ENCODE measurements at places on chromosomes 1 and 21.

- DNase-seq: no peak
Observed at GRCh38 chr1:54257876-54258275, 57.9 kb downstream of the MRPL37 start.

- DNase-seq: no peak
Observed at GRCh38 chr1:9181990-9182783, 52.4 kb upstream of the H6PD start.

GRCh38 chr1:228109962-228110488 lies 926 bp upstream of the MRPL55 start:
- no peak for DNase-seq

GRCh38 chr1:8665833-8666232 lies 151.6 kb downstream of the RERE start:
- no peak for DNase-seq

- DNase-seq: no peak
Observed at GRCh38 chr21:33025489-33026442, at the start of gene OLIG2. TSS of gene OLIG2 (plus strand) at chr21:33025935. CDS start at chr21:33026863, 928 bp downstream.

- no peak for DNase-seq
Observed at GRCh38 chr1:31588751-31589515, 12.6 kb downstream of the TINAGL1 start.

GRCh38 chr1:175863299-175864050 lies 120.1 kb upstream of the TNR start:
- no peak for DNase-seq

DNA sequence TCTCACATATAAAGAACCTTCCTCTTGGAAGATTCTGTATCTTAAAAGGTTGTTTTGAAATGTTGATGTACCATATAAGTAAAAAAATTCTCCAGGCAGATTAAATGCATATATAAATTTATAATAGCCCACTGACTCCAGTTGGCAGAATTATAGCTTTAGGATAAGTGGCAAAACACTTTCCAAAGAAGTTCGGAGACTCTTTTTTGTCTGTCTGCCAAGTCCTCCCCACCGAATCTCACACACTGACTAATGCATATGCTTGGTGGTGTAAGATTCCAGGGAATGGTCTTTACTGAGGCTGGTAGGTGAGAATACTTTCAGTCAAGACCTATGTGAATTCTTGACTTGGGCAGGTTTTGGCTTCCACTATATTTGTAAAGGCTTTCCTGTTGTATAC lies 724.3 kb upstream of the CXADR start:
- DNase-seq: no peak

DNA sequence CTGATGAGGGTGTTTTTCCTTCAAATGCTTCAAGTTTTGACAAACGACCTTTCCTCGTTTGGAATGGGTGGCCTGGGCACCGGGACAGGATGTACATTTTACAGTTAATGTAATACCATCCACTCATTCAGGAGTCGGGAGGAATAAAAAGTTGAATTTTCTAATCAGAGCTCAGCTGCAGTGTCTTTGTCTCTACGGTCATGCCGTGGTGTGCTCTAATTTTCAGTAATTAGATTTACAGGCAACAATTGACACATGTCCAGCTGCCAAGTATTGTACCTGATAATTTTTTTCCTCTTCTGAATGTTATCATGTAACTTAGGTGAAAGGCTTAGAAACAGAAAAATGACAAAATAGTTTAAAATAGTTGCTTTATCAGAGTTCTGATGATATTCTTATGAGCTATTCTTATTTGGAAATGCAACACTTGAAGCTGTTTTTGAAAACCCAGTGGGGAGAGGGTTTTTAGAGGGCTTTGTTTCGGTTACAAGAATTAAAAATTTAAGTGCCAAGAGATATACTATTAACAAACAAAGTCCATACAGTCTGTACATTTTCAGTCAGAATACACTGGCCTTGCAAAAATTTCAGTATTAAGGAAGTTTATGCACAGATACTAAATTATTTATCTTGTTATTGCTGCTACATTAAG lies 1.0 kb downstream of the CDKN2C start:
- no peak for DNase-seq

DNA sequence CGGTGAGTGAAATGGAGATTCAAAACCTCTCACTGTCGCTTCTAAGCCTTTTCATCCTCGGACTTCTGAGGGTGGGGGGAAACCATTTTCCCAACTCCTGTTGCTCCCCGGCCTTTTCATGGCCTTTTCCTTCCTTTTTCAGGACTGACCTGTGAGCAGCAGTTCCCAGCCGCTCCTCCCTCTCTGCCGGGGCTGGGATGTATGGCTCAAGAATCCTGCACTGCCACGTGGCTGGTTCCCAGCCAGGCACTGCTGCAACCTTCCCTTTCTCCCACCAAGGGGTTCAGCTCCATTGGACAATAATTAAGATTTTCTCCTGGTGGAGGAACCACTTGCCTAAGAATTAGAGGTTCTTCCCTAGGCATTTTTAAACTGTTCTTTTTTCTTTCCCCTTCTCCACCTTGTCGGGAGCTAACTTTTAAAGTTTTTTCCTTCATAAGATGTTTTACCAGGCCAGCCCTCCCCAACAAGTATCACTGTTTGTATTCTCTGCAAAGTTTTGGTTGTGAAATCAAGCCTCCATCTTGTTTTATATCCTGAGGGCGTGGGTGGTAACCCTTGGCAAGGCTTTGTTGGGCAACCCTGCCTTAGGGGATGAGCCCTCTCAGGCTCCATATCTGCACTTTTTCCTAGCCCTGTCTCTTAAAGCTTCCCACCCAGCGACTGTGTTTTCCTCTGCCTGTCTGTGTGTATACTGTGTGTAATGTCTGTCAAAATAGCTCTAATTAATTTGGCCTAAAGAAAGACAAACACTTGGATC lies 1166.6 kb upstream of the ADGRL2 start:
- no peak for DNase-seq

- no peak for DNase-seq
Observed at GRCh38 chr1:41827991-41828570, 90.6 kb downstream of the HIVEP3 start.

DNA sequence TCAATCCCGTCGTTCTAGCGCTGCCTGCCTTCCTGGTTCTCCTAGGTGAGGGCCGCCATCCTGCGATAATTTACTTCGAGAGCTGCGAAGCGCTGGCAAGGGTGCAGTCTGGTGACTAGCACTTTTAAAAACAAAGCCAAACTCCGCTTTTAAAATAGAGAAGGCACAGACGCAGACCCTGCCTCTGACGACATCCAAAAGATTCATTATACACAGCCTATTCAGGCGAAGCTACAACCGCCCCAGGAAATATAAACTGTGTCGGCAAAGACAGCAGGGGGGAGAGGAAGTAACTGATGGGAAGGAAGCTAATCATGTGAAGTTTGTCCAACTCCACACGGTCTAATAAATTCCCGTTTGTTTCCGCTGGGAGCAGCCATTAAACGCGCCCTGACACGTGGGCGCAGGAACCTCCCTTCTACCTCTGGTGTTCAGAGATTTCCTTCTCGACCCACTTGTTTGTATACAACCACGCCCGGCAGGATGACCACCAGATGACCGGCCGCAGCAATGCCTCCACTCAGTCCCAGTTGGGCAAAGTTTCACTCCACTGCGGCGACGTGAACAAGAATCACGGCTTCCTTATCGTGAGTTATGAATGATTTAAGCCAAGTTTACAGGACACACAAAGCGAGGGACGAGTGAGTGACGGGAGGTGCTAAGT lies 1.3 kb downstream of the GNG12 start:
- DNase-seq: no peak

DNA sequence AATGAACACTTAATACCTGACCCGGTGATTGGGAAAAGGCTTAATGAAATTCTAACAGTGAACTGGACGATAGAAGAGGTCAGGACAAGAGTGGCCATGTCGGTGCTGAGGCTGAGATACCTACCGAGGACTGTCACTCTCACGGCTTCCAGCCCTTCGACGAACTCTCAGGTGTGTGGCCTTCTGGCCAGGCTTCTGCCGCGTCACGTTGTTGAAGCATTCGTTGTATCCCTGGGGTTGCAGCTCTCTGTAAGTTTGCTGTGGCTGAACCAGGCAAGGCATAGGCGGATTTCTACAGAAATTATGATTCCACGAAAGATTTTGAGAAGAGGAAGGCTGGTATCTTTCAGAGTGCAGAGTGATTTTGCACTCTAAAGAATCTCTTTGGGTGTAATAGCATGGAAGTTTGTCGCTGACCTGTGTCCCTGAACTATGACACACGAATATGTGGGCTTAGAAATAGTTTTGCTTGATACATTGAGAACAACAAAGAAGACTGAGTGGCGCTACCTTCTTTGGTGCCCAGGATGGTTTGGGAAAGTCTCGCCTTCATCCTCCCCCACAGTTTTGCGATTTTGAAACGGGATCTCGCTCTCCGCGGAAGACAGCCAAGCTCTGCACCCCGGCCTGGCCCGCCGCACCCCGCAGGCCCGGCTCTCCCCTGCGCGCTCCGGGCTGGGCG lies 403 bp upstream of the EPHX4 start:
- no peak for DNase-seq

- DNase-seq: no peak
Observed at GRCh38 chr1:118335331-118335732, 150.3 kb upstream of the SPAG17 start.

DNA sequence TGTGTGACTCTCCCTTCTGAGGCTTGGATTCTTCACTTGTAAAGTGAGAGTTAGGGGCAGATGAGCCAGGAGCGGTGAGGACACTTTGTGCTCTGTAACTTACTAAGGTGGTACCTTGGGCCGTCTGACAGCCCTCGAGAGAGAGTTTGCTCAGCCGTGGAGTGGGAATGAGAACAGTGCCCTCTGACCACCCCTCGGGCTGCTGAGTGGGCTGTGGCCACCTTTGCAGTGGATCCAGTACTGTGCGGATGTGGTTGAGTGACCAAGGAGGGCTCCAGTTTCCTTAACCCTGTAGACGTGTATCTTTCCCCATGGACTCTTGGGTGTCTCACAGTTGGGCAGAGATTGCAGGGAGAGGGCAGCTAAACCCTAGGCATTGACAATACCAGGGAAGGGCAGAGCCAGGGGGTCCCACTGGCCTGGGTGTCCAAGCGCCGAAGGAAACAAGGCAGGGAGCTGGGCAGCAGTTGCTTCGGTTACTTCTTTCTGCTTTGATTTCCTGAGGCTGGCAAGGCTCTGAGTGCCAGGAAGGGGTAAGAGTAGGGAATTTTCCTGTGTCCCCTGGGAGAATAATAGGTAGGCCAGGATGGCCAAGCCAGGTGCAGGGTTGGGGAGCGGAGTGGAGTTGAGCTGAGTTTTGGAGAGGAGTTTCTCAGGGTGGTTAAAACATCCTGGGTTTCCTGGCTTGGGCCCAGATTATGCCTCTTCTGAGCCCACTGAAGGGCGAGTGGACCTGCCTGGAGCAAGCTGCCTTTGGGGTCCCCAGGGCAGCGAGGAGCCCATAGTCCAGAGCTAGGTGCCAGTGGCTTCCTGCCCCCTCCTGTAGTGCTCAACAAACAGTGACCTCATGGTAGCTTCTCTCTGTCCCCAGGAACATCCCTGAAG lies 27.6 kb downstream of the HMGCS2 start:
- no peak for DNase-seq

GRCh38 chr1:63730211-63730610 lies 43.6 kb upstream of the ROR1 start:
- no peak for DNase-seq

DNA sequence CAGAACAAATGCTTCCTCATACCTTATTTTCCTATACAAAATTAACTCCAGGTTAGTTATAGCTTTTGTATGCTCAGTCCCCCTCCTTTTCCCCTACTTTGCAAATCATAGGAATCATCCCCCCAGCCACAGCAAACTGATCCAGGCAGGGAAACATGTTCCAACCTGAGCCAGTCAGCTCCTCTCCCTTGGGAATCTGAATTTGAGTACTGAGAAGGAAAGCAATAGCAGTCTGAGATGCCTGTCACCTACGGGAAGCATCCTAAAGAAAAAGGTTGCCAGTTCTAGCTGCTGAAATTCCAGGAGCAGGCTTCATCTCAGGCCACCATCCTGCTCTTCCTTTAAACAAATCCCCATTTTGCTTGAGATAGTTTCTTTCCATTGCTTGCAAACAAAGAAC lies 6.9 kb downstream of the ADSS2 start:
- no peak for DNase-seq

Measured in activated CD4-positive, alpha-beta T cell treated with anti-CD3 and anti-CD28 coated beads, Interleukin-2, amount 50 U/mL, for 4 hours (primary cell).